ENCODE measurements at places on chromosomes 3 and 15.

GRCh38 chr15:40456299-40456712, 14.5 kb upstream of the CHST14 start:
- DNase-seq = no peak

DNA sequence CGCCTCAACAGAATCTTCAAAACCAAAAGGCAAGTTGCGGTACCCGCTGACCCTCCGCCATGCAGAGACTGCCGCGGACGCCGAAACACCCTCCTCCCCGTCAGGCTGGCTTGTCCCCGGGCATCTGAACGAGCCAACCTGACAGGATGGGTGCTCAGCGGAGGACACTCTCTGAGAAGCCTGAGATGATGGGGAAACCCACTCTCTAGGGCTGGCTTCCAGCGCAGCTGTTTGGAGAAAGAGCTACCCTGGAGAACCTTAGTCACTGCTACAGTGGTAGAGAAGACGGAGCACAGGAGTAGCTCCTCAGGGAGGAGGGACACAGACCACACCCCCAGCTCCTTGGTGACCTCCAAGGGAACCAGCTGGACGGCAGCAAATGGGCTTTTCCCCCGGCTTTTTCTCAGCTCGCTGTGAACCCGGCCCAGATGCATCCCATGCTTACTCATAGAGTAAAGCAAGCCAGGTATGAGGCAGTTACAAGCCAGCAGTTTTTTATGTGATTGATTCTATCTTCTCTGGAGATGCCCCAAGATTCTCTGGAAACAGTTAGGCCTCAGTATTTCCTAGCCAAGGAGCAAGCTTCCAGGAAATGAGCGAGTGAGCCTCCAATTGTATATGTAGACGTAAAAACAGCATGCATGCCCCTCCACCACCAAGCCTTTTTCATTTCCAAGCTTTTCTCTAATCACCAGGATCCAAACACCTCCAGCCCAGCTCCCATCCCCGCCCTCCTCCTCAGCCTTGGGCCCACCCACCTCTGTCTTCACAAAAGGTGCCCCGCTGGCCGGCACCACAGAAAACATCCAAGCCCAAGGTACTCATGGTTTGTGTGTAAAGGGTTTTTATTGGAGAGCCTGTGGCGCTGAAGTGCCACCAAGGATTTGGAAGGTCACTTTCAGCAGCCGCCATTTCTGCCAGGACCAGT, 38.7 kb downstream of the FAM174B start:
- DNase-seq = no peak

DNA sequence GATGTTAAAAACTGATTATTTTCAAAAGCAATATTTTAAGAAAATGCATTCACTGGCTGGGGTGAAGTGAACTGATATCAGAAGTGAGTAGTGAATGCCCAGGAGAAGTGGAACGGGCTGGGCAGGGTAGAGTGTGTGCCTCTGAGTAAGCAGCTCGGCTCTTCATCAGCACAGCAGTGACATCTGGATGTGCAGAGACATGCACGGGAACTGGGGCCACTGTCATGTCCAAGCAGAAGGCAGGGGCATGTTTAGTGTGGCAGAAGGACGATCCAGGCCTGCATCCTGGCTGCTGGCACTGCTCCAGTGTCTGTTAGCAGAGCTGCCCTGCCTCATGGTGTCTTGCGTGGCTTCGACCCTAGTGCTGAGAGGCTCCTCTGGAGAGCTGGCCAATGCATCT, 305.6 kb upstream of the LRRFIP2 start:
- DNase-seq = no peak

DNA sequence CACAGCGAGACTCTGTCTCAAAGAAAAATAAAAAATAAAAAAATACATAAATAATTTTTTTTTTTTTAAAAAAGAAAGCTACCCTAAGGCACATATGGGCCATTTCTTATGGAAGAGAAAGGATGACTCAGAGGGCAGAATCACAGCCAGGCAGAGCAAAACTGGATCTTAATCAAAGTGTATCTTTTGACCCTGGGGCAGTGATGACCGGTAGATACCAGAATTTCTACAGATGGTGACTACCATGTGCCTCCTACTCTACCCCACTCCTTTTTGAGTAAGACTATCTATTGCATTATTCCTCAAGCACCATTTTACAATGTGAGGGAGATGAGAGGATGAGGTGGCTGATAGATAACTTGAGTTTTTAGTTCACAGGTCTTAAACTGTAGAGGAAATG, 26.0 kb downstream of the TARS3 start:
- no peak for DNase-seq

- DNase-seq = no peak
Observed at GRCh38 chr3:131009698-131010097, 16.9 kb downstream of the ASTE1 start.

GRCh38 chr3:21326704-21327475, 424.1 kb downstream of the ZNF385D start:
- DNase-seq = no peak

DNA sequence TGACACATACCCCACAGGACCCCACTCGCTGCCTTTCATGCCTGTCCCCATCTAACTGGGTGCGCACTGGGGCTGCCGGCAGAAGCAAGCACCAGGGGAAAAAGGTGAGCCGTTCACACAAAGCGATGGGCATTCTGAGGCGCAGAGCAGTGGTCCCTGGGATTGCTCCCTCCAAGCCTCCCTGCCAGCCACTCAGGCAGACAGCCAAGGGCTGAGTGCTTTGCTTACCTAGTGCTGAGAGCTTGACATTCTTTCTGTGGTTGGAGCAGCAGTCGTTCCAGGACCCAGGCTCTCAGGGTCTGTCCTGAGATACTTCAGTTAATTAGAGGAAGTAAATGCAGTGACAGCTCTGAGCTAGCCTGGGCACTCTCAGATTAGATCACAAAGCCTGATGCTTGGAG, 5.7 kb downstream of the ESYT3 start:
- DNase-seq = no peak

DNA sequence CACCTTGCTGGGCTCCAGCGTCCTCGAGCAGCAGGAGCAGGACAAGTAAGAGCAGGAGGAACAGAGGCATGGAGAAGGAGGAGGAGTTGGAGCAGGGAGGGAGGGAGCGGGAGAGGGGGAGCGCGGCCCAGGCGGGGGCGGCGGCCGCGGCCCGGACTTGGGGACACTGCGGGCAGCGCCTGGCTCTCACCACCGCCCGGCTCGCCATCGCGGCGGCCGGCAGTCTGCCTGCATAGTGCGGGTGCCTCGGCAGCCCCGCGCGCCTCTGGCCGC, 440 bp downstream of the DCBLD2 start:
- peak; percentile 62 for DNase-seq
